ENCODE measurements at places on chromosomes 1 and 21.
A peak's percentile ranks its signal among the peaks of the same experiment; 100 is the strongest.

GRCh38 chr1:28792644-28793121 is 19.3 kb upstream of the OPRD1 start:
- no peak for DNase-seq

- DNase-seq, result no peak
These were observed 58.8 kb upstream of the TBX15 start for GRCh38 chr1:119046785-119047438.

DNA sequence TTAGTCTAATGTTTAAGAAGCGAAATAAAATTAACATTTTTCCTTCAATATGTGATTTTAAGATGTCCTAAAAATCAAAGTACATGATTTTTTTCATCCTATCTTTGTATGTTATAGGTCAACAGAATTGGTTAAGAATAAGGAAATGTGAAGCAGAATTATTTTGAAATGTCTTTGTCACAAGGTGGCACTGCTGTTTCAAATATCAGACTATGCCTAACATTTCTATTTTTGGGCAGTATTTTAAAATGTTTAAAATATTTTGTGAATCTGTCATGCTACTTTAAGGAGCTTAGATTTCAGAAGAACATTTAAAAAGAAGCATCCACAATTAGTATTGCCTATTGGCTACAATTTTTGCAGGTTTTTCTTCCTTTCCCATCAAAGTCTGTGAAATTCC is 38.7 kb downstream of the AMY1C start:
- no peak for DNase-seq

DNA sequence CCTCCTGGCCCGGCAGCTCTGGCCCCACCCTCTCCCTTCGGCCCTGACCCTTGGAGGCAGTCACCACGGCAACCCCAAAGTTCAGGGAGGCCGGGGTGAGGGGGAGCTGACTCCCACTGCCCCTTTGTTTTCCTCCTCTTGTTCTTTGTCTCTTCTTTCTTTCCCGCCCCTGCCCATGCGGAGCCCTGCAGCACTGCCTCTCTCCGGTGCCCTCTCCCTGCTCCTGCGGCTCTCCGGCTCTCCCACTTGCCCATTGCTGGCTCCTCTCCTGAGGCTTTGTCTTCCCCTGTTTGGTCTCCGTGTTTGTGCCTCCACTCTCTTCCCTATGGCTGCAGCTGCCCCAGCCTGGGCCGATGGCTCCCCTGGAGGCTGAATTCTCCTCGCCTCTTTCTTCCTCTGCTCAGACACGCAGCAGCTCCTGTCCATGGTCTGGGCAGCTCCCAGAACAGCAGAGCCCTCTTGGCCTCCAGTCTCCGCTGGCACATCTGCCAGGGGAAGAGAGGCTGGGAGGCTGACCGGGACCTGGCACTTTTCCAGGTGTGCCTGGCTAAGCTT is 5.8 kb downstream of the CELSR2 start:
- no peak for DNase-seq

DNA sequence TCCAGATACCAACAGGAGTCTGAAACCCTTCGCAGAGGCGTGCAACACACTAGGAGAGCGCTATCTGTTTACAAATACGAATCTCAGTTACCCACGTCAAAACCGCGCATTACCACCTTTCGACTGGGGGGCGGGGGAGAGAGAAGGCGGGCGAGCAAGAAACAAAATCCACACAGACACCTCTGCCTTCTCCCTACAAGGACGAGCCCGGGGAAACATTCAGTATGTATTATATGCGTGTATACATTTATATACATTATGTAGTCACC is 722 bp downstream of the TUT4 start:
- peak; percentile 42 for DNase-seq

GRCh38 chr21:32587120-32587519 is 1.8 kb upstream of the TCP10L start:
- DNase-seq, result no peak

DNA sequence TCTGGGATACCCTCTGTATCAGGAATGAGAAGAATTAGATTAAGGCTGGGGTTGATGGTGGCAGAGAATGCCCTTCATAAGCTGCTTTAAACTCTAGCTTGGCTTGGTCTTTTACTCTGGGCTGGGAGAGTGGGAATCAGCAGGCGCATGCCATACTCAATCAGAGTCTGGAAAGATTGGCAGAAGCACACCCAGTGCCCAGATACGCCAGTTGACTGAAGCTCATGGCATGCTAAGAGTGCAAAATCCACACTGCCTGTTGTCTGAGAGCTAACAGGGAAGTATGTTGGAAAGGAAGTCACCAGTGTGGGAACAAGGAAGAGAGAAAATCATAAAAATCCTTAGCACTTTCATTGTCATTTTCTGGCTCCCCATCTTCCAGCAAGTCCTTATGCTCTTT is 53.0 kb downstream of the HMCN1 start:
- no peak for DNase-seq
